ENCODE measurements at places on chromosomes 7 and 10.

- DNase-seq, result peak; percentile 13
Measured at GRCh38 chr10:103547391-103547946, 54.0 kb downstream of the NEURL1 start.

GRCh38 chr10:44424957-44425356 is 40.1 kb upstream of the CXCL12 start:
- no peak for DNase-seq

- no peak for DNase-seq
Measured at GRCh38 chr10:124408357-124408756, 10.4 kb downstream of the OAT start.

- DNase-seq, result no peak
Measured at GRCh38 chr7:114217026-114217806, 197.4 kb upstream of the FOXP2 start.

DNA sequence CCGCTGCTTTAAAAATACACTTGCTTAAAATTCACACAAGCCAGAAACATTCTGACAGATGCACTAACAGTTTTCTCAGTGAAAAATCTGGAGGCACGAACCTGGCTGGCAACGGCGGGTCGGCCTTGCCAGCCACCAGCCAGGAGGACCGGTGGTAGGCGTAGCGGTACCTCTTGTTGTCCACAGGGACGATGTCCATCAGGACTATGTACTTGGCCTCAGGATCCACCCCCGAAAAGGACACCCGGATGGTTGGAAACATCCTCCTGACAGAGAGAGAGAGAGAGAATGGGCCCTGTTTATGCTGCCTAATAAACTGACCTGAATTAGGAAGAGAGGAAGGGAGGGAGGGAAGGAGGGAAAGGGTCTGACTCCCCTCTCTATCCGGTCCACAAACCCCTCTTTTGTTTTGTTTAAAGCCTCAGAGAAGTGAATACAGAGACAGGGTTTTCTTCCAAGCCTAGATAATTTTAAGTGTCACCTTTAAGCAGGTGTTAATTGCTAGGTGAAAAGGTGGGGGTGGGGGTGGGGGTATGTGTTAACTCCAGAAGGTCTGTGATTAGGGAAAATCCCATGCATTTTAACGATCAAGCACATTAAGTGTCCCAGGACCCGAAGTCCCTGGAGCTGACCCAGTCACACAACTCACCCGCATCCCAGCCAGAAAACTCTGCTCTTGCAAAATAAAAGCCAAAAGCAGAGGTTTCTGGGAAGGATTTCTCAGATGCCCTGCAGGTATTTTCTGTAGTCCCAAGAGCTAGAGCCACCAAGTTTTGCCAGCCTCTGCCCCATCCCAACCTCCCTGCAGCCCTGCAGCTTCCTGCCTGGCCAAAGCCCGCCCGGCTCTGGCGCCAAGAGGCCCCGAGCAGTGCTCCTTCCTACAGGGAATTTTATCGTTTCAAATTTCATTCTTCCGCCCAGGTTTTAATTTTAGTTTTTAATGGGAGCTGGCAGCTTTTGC is 5.0 kb downstream of the TBX20 start:
- peak; percentile 31 for DNase-seq
